ENCODE measurements at places on chromosomes 4 and X.

DNA sequence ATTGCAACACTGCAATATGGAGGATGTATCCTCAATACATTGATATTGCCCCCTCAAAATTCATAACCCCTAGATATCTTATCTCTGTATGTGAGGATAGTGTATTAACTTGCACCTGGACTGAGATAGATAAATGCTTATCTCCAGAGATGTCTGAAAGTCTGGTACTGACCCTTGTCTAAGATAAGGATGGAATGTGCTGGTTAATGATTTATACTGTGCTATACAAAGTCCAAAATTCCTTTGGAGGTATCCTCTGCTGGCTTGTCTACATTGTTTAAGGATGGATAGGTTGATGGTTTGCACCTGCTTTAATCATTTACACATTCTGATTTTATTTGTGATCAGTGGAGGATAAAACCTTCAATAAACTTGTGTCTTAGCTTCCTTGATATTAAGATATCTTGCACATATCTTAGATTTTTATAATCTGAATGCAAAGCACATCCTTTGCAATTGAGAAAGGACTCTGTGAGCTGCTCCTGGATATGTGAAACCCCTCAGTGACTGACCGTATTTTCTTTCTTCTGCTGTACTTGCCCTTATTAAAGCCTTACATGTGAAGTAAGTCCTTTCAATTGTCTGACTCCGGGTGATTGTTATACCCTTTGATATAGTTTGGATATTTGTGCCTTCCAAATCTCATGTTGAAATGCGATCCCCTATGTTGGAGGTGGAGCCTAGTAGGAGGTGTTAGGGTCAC lies 430.3 kb upstream of the MAOA start:
- DNase-seq: no peak

DNA sequence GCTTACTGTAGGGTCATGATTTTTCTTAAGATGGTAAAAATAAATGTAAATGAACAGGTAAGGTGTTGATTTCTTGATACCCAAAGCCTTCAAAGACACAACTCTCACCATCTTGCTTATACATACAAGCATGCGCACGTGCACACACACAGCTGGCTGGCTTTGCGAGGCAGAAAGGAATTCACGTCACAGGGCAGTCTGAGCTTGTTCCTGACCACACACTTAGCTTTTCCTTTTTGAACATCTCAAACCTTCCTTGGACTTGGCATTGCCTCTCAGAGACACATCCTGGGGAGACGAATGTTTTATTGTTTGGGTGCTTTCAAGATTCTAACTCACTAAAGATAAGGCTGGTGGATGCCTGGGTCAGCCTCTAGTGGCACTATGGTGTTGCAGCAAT lies 175.0 kb downstream of the NHS start:
- no peak for DNase-seq

- DNase-seq: peak; percentile 49
Measured at GRCh38 chr4:166195101-166195500, 322.1 kb downstream of the TLL1 start.

- no peak for DNase-seq
Measured at GRCh38 chr4:123378794-123379193, 17.8 kb upstream of the SPRY1 start.

DNA sequence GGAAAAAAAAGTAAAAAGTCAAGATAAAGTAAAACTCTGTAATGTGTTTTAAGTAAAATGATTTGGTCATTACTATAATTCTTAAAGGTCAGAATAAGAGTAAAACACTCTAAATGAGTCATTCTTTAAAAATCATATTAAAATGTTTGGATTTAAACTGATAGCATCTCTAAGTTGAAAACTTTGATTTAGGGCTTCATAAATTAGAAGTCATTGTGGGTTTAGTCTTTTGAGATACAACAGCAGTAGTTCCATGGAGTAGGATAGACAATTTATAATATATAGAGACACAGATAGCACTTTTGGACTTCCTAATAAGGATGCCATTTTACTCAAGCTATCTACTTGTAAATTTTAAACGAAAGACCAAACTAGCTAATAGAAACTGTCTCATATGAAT lies 77.1 kb upstream of the PABPC4L start:
- no peak for DNase-seq

DNA sequence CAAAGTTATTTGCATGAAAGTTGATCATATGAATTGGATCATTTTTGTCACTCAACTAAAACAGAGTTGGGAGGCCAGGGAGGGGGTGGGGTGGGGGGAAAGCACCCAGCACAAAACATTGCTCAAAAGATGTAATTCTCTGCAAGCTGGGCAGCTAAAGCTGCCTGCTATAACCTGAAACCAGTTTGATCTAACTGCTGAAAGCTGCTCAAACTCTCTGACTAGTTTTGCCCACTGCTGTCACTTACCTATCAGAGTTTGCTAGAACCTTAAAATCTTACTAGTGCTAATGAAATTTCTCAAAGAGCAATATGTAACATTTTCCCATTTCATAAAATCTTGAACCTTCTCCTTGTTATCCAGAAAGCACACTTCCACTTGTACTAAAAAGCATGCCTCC lies 10.4 kb downstream of the CXCL8 start:
- no peak for DNase-seq

DNA sequence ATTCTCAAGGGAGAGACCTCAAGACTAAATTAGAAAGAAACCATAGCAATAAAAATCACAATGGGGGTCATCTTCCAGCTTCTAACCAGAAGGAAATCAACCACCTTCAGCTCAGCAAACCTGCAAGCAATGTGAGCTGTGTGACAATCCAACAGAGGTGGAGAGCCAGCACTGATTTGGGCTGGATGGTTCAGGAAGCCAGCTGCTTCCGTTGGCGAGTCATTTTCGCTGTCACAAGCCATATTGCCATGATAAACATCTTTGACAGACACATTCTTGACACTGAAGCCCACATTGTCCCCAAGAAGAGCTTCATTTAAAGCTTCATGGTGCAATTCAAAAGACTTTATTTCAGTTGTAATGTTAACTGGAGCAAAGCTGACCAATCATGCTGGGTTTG lies 22.7 kb downstream of the F8A1 start:
- DNase-seq: no peak

GRCh38 chrX:7570432-7571029 lies 272.4 kb upstream of the VCX start:
- DNase-seq: no peak

DNA sequence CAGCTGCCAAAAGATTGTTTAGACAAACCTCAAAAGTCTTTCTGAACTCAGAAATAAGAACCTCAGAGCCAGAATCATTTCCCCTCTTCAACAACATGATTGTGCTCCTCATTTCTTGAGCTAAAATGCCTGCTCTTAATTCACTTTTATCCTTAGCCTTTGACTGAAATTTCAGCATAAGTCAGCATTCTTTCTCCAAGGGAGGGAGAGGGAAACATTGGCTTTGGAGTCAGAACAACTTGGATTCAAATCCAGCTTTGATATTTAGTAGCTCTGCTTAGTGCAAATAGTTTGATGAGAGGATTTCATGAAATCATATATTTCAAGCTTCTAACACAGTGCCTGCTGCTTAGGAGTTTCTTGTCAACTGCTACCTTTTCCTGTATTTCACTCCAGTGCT lies 484.6 kb upstream of the INTU start:
- DNase-seq: no peak

- no peak for DNase-seq
Measured at GRCh38 chr4:46804781-46805413, 104.1 kb downstream of the COX7B2 start.

GRCh38 chr4:26424153-26424552 lies 66.1 kb downstream of the CCKAR start:
- peak; percentile 79 for DNase-seq

- DNase-seq: no peak
Measured at GRCh38 chr4:125482822-125483221, 168.1 kb downstream of the FAT4 start.

- no peak for DNase-seq
Measured at GRCh38 chrX:11751261-11751660, 6.8 kb upstream of the MSL3 start.

DNA sequence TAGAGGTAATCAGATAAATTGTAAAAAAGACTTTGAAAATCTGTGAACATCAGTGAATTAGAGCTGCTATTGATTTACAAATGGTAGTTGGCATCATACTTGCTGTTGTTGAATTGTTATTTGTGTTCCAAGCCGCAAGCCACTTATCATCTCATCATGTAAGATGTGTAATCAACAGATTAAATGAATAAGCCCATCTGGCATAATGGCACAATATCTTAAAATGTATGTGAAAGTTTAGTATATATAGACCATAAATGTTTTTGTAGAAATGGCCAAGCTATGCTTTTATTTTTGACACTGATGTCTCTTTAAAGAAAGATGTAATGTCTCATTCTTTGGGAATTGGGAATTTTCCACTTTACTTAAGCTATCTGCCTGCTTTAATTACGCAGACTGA lies 682.6 kb upstream of the GNPDA2 start:
- no peak for DNase-seq

DNA sequence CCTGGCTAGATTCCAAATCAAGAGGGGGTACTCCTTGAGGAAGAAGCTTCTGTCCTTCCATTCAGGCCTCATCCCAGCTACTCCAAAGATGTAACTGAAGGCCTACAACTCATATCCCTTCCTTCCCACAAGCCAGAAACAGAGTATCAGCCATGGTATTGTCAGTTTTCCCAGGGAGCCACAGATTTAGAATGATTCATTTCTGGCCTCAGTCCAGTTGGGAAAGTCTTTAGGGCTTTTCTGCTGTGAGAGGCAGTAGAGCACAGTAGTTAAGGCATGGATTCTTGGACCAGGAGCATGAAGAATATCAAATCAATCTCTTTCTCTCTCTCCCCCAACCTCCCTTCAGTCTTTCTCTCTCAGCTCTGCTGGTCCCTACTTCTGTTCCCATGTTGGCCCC lies 505.0 kb downstream of the BCOR start:
- DNase-seq: no peak
